Common myeloid progenitor, CD34-positive (primary cell): ENCODE measurements at places on chromosomes 4 and X.

- DNase-seq: no peak
These were observed 21.3 kb downstream of the ETDA start for GRCh38 chrX:135273162-135273561.

- peak; percentile 66 for DNase-seq
These were observed at the start of gene SHROOM4 for GRCh38 chrX:50813843-50814661. Gene SHROOM4 (minus strand): TSS chrX:50814194. CDS start chrX:50814018, 176 bp downstream.

DNA sequence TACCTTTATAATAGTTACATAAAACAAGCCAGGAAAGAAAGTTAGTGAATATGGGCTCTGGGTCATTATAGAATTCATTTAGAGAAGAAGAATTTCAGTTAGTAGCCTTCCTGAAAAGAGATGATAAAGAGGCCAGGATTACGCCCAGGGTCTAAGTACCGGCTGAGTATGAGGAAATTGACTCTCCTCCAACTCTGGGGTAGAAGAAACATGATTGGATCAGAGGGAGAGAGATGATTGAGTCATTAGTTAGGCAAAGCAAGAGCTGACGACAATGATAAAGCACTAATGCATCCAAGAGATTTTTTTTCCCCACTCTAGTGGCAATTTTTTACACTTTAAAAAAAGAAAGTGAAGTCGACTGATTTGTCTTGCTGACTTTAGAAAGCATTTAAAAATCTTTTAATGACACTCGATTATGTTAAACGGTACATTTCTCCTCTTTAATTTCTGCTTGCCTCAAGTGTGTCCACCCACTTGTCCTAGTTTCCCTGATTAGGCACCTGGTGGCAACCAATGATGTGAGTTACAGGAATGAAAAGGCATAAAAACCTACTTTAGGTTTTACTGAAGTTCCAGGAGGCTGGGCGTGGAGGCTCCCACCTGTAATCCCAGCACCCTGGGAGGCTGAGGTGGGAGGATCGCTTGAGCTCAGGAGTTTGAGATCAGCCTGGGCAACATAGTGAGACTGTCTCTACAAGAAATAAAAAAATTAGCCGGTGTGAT is 37.3 kb upstream of the IGFBP7 start:
- no peak for DNase-seq

- DNase-seq: no peak
These were observed 537 bp downstream of the RBM10 start for GRCh38 chrX:47145395-47146120.

DNA sequence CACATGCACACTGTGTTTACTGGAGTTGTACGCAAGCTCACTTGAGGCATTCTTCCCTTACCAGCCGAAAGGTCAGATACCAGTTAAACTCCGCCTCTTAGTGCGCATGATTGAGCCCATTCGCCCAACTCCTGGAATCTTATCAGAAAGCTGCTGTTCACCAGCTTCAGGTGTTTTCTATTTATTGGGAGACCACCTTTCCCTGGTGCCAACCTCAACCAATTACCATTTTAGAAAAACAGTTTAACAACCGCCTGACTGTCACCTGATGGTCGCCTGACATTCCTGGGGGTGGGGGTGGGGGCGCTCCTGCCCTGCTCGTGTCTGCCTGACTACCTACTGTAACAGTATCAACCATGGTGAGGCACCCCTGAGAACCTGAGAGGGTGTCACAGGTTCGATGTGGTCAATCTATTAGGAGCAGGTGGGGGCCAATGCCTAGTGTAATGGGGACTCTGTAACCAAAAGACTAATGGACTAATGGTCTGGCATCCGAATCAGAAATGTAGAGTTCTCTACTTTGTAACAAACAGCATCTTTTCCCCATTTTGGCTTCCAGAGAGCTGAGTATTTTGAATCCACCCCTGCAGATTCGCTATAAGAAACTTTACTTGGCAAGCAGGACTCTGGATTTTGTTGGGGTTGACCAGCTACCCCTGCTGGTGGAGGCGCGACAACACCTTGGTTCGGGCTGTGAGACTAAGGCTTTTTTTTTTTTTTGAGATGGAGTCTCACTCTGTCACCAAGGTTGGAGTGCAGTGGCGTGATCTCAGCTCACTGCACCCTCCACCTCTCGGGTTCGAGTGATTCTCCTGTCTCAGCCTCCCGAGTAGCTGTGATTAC is 58.2 kb upstream of the ZNF157 start:
- DNase-seq: peak; percentile 86

- no peak for DNase-seq
These were observed 12.2 kb downstream of the GK2 start for GRCh38 chr4:79395841-79396240.

GRCh38 chr4:187849556-187850225 is 145.9 kb upstream of the ZFP42 start:
- no peak for DNase-seq

DNA sequence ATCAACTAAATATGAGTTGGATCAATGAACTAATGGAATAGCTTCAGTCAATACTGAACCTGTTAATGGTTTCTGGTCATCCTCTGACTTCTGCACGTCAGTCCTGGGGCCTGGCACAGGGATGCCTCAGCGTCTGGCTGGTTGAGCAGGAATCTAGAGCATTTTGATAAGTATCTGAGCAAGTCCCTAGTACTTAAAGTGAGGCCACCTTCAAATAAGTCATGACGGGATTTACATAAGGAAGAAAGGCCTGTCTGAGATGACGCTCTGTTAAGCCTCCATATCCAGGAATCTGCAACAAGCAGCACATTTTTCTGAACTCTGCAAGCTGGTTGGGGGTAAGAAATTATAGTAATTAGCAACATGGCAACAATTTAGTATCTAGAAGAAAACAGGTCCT is 83.2 kb upstream of the TBC1D9 start:
- no peak for DNase-seq

DNA sequence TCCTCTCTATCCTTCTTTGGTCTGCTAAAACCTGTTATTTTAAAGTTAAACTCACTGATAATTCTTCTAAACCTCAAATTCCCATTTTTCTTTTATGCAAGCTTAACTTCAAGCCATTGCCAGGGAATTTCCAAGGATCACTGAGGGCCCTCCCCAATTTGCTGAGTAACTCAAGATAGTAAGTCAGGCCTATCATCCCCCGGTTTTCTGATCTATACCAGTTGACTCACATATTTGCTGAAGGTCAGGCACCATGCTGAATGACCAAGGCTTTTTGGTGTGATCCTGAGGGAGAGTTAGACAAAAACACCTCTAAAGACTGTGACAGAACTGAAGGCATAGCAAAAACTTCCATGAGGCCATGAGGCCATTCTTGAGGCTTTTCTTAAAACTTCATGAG is 1301.9 kb downstream of the PCDH7 start:
- DNase-seq: no peak

- no peak for DNase-seq
These were observed 72.9 kb upstream of the GYPA start for GRCh38 chr4:144213371-144213770.

GRCh38 chr4:7847206-7847605 is 92.5 kb downstream of the AFAP1 start:
- DNase-seq: no peak

DNA sequence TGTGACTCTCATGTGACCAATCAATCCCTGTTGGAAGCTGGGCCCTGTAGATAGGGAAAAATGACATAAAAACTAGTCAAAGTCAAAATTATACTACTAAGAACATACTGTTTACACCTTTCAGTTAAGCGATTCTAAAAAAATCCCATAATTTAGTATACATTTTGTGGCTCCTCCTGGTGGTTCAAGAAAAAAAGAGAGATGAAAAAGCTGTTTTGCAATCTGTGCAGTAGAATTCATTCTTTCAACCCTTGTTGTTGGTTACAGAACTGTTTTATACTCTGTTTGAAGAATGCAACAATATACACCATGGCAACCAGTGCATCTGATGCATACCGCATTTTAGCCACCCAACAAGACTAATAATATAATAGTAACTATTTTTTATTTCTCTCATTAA is 66.8 kb upstream of the ANK2 start:
- DNase-seq: no peak

DNA sequence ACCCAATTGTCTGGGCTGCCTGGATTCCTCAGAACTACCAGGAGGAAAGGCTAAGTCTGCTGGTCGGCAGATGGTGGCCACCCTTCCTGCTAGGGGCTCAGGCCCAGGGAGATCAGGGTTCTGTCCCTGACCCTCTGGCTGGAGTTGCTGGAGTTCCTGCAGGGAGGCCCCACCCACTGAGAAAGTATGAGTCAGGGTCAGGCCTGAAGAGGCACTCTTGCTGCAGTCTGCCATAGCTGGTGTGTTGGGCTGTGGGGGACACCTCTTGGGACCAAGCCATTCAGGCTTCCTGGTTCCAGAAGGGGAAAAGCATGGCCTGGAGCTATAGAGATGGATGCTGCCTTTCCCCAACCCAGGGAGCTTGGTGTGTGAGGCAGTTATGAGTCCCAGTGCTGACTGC is 40.4 kb upstream of the PCDH18 start:
- no peak for DNase-seq

DNA sequence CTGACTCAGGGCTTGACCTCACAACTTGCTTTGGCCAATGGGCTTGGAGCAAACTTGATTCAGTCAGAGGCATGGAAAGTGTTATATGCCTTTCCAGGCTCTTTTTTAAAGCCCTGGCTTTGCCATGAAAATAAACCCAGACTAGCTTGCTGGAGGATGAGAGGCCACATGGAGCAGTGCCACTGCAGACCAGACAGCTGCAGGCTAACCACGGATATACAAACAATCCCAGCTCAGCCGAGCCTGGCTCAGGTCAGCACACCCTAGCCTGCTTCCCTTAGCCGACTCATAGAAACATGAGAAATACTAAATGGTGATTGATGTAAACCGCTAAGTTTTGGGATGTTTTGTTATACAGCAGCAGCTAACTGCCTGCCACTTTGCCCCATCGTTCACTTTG is 345.1 kb downstream of the ARHGAP10 start:
- no peak for DNase-seq

DNA sequence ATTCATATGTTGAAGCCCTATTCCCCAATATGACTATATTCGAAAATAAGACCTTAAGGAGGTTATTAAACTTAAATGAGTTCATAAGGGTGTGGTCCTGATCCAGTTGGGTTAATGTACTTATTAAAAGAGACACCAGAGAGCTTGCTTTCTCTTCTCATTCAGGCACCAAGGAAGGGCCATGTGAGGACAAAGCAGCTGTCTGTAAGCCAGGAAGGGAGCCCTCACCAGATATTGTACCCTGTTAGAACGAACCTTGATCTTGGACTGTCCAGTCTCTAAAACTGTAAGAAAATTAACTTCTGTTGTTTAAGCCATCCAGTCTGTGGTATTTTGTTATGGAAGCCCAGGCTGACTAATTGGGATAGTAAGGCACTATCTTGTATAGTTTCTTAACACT is 9.1 kb upstream of the YTHDC1 start:
- no peak for DNase-seq

DNA sequence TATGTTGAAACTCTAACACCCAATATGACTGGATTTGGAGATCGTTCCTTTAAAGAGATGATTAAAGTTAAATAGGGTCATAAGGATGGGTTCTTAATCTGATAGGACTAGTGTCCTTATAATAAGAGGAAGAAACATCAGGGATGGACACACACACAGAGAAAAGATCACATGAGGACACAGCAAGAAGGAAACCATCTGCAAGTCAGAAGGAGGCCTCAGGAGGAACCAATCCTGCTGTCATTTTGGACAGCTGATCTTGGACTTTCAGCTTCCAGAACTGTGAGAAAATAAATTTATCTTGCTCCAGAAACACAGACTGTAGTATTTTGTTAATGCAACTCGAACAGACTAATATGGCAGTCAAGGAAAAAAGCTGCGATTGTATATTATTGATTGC is 631.5 kb downstream of the PCDH7 start:
- no peak for DNase-seq
